ENCODE measurements at places on chromosomes 1 and 21.

- DNase-seq: no peak
Observed at GRCh38 chr1:59429656-59430055, 132.8 kb downstream of the FGGY start.

GRCh38 chr1:116232989-116233514 lies 121.9 kb downstream of the MAB21L3 start:
- DNase-seq: no peak

DNA sequence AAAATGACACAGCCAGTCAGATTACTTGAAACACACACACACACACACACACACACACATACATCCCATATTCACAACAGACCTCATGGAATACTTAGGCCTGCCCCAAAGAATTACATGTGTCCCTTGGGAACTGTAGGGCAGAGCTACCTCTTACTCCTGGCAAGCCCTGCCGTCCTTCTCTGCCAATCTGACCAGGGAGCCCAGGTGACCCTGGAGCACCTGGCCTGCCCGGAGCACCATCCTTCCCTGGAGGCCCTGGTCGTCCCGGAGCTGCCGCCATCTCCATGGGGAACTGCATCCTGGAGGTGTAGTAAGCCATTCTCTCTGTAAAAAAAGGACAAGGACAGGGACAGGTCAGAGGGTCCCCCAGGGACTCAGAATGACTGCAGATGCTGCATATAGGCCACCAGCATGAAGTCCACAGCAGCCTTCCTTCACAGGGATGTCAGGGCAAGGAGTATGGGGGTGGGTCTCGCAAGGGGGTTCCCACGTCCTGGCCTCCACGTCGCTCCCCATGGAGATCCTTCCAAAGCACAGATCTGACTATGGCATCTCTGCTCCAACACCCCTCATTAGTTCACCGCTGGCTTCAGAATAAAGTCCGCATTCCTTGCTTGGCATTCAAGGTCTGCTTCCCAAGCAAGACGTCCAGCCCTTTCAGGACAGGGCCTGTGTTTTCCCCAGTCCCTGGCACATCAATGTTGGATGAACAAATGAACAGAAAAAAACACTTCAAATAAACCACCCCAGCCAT lies 9.2 kb upstream of the PEF1 start:
- no peak for DNase-seq

DNA sequence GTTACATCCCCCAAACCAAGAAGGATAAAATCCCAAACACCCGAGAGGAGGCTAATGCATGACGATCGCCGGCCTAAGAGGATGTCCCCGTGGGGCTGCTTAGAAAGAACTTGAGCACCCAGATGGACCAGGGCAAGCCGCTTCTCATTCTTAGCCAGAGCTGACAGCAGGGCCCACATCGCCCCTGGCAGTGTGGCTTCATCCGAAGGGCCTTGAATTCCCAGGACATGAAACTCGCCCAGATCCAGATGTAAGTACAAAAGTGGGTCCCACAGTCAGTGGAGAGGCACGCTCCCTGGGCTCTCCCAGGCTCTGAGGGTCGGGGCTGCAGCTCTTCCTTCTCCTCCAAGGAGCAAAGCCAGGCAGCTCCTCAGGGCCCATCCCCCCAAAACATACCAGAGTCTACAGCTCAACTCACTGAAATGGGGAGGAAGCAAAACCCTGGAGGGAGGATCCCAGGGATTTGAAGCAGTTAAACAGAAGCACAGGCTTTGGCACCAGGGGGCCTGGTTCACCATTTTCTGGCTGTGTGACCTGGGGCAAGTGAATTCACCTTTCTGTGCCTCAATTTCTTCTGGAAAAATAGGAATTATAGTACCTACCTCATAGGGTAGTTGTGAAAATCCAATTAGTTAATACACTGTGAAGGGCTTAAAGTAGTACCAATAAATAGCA lies 85.6 kb downstream of the MAN1C1 start:
- DNase-seq: no peak

- DNase-seq: no peak
Observed at GRCh38 chr1:27301052-27301422, 20.9 kb upstream of the TMEM222 start.

GRCh38 chr1:150420560-150421265 lies 56.8 kb downstream of the RPRD2 start:
- DNase-seq: no peak

DNA sequence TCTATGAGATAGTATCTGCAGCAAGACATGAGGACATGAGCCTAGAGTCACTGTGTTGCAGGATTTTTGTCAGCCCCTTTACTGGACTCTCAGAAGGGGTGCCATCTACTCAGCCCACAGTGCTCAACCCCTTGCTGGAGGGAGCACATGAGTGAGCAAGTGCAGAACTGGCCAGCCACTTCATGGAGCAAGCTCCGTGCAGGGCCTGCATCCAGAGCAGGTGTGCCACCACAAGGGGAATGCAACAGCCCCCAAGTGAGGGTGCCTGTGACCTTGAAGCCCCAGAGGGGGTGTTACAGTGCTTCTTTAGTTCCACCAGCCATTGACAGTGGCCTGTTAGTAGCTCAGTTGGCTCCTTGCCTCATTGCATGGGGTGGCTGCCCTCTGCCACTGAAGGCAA lies 649.7 kb downstream of the PLPP3 start:
- DNase-seq: no peak

DNA sequence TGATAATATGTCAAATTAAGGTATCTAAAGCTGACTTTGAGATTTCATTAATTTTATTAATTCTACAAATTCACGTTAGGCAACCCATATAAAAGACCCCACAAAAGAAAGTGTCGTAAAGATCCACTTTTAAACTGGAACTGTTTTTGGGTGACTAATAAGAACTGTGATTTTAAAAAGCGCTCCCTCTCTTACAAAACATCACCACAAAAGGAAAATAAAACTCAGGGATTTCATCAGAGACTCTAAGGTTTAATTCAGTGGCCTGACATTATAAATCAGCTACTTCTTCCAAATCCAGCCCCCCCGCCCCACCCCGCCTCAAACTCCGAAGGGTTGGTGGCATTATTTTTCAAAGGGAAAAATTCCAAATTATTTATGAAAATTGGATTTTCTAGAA lies 2.7 kb downstream of the COL24A1 start:
- no peak for DNase-seq

GRCh38 chr1:191969290-191969689 lies 189.0 kb upstream of the RGS18 start:
- no peak for DNase-seq

- no peak for DNase-seq
Observed at GRCh38 chr1:54871275-54872035, 15.5 kb downstream of the DHCR24 start.

GRCh38 chr1:56754708-56755479 lies 64.3 kb downstream of the FYB2 start:
- DNase-seq: no peak

GRCh38 chr1:67674260-67675011 lies 10.6 kb upstream of the GADD45A start:
- peak; percentile 12 for DNase-seq

DNA sequence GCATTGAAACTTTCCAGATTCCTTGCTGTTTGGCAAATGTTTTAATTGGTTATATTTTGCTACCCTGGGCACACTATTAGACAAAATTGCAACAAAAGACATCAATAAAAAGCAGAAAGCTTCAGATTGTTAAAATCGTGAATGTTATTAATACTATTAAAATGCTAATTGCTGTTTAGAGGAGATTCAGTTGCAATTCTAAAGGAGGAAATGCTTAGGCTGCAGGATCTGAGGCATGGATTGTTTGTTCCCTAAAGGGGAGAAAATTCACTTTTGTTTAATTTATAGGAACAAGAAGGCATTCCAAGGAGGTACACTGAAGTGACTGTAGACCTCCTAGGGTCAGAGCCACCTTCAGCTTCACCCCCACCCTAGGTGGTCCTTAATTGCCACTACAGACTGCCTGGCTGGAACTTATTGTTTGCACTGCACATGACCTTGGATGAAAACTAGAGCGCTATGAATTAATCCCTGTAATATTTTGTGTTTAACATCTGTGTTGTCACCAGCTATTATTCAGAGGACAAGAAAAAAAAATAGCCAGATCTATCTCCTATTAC lies 1266.9 kb upstream of the ADGRL2 start:
- DNase-seq: no peak

DNA sequence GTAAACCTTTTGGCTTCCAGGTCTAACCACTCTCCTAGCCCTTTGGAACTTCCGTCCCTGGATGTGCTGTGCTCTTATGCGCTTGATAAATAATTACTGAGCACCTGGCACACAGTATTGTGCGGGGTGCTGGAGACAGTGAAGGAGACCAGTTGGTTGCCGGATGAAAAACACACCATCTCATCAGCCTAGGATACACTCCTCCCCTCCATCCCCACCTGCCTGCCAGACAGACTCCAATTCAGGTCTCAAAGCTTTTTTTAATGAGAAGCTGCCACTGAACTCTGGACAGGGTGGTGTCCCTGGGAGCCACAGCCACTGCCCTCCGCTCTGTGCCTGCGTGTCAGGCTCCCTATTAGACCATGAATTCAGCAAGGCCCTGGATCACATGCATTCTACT lies 9.2 kb downstream of the GNB1 start:
- DNase-seq: no peak

- DNase-seq: no peak
Observed at GRCh38 chr1:86052948-86053698, 103.4 kb downstream of the COL24A1 start.

GRCh38 chr1:203937678-203938330 lies 76.4 kb downstream of the SNRPE start:
- DNase-seq: no peak

- no peak for DNase-seq
Observed at GRCh38 chr1:21955501-21956281, 18.6 kb upstream of the HSPG2 start.

DNA sequence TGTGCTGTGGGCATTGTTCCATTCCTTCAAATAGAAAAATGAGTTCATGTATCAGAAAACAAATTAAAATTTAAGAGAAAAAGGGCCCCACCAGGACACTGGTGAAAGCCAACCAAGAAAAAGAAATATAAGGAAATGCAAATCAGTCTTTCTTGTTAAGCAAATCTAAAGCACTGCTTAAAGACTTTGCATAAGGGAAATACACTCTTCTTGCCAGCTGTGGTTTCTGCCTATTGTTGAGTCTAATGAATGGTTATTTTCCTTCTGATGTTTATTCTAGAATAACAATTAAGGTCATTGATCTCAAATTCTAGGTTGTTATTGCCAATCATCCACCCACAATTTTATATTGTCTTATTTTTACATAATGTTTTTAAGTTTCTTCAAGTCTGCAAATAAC lies 158.6 kb upstream of the SNX7 start:
- DNase-seq: no peak

Measured in activated effector memory CD4-positive, alpha-beta T cell treated with Interleukin-2 at 50 U/mL for 16 hours (primary cell).